Lung (tissue), 17 donors: ENCODE measurements at places on chromosomes 1 and 21. TPM values are rescaled to one million over a fixed set of nuclear protein-coding genes. Genes with fewer than 3 reads are reported as not detected.

The FCGR3B gene
- 1.8 TPM for polyA plus RNA-seq

The RNF186 gene
- polyA plus RNA-seq, result not detected

The PTAFR gene
- 93.6 TPM for polyA plus RNA-seq

The RGS1 gene
- polyA plus RNA-seq, result 34.1 TPM

The KRTAP11-1 gene
- not detected for polyA plus RNA-seq

The PGBD5 gene
- polyA plus RNA-seq, result 0.54 TPM

The FAM151A gene
- polyA plus RNA-seq, result 0.02 TPM

The PTTG1IP gene
- 209 TPM for polyA plus RNA-seq

The PAQR6 gene
- polyA plus RNA-seq, result 2.6 TPM

The NTNG1 gene
- 0.72 TPM for polyA plus RNA-seq

The SLFNL1 gene
- 0.94 TPM for polyA plus RNA-seq

The HNRNPR gene
- 77.8 TPM for polyA plus RNA-seq

The PTPRU gene
- 42.9 TPM for polyA plus RNA-seq

The DCST1 gene
- polyA plus RNA-seq, result 0.08 TPM

The CD46 gene
- 157 TPM for polyA plus RNA-seq

The KRTAP21-2 gene
- not detected for polyA plus RNA-seq

The CATSPERE gene
- polyA plus RNA-seq, result 0.30 TPM

The ST6GALNAC3 gene
- 8.4 TPM for polyA plus RNA-seq

The NR5A2 gene
- 2.0 TPM for polyA plus RNA-seq

The PI4KB gene
- 42.3 TPM for polyA plus RNA-seq

The CLCA4 gene
- polyA plus RNA-seq, result 0.16 TPM

The RGS16 gene
- 26.6 TPM for polyA plus RNA-seq

The TRAF3IP3 gene
- polyA plus RNA-seq, result 15.7 TPM

The TRIM46 gene
- polyA plus RNA-seq, result 0.31 TPM

The LCE1C gene
- not detected for polyA plus RNA-seq
